ENCODE measurements at places on chromosomes 12 and 14.

DNA sequence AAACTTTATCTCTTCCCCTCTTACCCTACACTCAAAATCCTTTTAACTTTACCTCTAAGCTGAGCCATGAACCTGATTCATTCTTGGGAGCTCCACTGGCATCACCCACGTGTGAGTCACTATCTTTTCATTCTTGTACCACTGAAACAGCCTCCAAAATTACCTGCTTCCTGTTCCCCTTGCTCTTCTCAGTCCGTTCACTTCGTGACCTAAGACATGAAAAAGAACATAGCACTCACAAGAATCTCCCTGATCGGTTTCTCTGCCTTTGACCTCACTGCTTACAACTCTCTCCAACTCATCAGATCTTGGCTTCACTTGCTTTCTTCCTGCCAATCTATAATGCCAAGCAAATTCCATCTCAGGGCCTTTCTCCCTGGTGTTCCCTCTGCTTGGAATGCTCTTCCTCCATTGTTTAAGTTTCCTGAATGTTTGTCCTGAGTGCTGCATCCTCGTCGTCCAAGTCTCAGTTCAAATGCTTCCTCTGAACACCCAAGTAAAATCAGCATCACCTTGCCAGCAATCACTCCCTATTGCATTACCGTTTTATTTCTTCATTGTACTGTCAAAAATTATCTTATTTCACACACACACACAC is 9.2 kb downstream of the GLIPR1 start:
- no peak for DNase-seq

DNA sequence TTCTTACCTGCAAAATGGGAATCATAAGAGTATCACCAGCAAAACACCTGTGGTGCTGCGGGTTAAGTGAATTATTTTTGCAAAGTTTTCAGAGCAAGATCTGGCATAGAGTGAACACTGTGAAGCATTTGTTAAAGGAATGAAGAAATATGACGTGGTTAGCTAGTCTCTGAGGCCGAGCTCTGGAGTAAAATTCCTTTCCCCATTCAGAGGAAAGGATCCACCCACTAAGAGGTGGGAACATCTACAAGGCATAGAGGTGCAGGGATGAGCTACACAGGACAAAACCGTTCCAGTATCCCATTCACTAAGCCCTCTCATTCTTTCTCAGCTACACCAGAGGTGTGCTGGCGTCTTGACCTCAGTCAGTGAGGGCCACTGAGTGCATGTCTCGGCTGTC is 48.5 kb downstream of the JAG2 start:
- DNase-seq = no peak

DNA sequence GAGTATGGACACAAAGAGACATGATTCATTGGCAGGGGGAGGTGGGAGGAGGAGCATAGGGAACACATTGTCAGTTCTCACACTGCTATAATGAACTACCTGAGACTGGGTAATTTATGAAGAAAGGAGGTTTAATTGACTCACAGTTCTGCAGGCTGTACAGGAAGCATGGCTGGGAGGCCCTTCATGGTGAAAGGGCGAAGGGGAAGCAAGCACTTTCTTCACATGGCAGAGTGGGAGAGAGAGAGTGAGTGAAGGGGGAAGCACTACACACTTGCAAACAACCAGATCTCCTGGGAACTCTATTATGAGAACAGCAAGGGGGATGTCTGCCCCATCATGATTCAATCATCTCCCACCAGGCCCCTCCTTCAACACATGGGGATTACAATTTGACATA is 391.8 kb downstream of the BMP4 start:
- DNase-seq = no peak

DNA sequence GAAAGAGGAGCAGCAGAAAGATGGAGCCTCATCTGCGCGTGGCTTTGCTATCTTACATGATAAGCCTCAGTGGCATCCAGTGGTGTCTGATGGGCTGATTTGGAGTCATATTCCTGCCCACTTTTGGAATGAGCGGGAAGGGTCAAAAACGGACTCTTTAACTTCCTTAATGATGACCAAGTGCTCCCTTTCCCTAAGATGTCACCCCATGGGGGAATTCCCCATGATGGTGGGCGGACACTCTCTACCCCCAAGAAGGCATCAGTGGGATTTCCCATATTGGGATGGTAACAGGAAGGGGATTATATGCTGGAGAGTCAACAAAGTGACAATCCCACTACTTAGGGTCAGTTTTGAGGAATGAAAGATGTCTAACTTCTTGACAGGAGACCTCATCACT is 110.9 kb downstream of the GPATCH2L start:
- no peak for DNase-seq

DNA sequence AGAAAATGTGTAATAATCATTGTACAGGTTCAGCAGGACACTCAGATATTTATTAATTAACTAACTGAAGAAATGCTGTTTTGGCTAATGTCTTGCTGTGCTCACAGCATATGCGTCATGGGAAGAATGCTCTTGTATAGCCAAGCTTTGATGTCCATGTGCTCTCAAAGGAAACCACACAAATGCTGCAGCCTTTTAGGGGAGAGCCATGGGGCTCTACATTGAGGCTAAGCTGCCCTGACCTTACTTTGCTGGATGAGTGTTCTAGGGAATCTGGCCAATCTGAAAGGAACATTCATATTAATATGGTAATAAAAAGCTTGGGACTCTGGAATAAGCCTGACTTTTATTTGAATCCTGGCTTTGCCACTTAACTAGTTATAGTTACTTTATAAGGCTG is 9.5 kb upstream of the CRADD start:
- no peak for DNase-seq

- no peak for DNase-seq
Observed at GRCh38 chr12:116067892-116068291, 209.6 kb downstream of the MED13L start.

- DNase-seq = no peak
Observed at GRCh38 chr14:69990323-69990722, 111.1 kb downstream of the SMOC1 start.

GRCh38 chr12:118436986-118437385 is 60.6 kb downstream of the SUDS3 start:
- no peak for DNase-seq

DNA sequence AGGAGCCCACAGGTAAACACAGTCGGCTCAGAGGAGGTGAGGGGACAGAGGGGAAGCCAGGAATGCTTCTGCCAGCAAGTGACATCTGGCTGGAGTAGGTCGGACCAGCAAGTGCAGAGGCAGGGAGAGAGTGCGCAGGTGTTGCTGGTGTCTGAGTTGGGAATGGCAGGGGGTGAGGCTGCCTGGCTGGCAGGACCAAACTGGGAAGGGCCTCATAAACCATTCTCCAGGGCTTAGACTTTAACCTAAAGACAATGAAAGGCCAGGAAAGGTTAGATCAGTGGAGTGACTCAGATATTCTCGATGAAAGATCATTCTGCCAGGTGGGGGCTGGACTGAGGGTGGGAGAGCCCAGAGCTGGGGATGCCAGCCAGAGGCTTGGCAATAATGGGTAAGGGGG is 66.4 kb downstream of the ITPK1 start:
- DNase-seq = no peak

GRCh38 chr14:99004112-99004511 is 267.9 kb downstream of the BCL11B start:
- no peak for DNase-seq

- DNase-seq = no peak
Observed at GRCh38 chr12:111799758-111800157, 33.0 kb downstream of the ALDH2 start.

- no peak for DNase-seq
Observed at GRCh38 chr12:47473091-47473490, 232.7 kb downstream of the RPAP3 start.

GRCh38 chr12:55934773-55935172 is 3.8 kb downstream of the DGKA start:
- no peak for DNase-seq

DNA sequence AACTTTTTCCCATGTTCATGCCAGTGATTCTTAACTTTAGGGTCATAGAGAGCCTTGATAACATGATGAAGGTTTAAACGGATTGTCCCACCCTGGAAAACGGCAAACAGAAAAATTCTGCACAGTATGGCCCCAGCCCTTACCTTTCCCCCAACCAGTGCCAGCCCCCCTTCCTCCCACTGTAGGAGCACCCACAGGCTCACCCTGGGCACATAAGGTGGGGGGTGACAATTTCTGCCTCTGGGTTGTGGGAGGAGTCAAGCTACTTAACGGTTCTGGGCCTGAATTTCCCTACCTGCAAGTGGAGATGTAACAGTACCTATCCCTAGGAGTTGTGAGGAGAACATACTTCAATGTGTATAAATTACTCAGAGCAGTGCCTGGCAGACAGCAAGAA is 18.0 kb downstream of the XRCC3 start:
- no peak for DNase-seq

DNA sequence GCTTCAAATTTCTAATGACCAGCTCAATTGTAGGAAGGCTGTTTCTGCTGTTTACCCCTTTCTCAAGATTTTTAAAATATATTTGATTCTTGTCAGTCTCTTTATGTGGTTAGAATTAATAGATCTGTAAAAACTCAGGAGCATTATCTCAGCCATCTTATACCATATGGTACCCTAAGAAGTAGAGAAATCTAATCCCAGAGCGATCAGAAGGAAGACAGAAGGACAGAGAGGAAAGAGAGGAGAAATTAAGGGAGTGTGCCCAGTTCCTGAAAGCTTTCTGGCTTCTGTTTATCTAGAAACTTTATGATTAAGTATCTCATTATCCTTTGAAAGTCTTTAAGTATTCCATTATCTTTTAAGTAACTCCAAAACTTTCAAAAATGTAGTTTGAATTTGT is 152.1 kb upstream of the NAV3 start:
- no peak for DNase-seq

DNA sequence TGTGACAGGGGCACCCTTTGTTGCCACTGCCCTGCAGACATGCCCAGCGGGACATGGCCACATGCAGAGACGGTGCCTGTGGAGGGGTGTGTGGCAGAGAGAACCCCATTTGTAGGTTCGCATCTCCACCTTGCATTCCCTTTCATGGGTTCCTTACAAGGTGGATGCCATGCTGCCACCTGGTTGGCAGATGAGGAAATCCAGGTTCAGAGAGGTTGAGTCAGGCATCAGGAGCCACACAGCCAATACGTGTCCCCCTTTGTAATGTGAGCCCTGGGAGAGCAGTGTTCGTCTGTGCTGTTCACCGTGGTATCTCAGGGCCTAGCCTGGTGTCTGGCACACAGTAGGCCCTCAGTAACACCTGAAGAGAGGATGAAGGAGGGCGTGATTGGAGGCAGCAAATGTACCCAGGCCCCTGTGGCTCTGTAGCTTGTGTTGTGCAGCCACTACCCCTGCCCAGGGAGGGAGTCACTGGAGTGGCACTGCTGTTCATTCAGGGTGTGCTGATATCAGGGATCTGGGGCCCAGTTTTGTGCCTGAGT is 9.1 kb downstream of the SH2B3 start:
- DNase-seq = no peak

DNA sequence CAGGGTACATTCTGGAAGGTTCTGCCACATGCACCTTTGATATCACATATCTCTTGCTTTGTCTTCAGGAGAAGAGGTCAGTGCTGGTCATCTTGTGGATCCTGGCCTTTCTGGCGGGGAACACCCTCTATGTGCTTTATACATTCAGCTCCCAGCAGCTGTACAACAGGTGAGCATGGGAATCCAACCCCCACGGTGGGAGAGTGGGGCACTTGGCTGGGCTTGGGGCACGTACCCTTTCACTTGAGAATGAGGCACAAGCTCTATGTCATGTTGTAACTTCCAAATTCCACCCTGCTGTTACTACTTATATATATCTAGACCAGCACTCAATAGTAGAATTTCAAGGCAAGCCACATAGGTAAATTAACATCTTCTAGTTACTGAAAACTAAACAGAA is 28.6 kb downstream of the RNFT2 start:
- no peak for DNase-seq

GRCh38 chr12:115213538-115214016 is 529.6 kb upstream of the TBX3 start:
- DNase-seq = no peak

- DNase-seq = no peak
Observed at GRCh38 chr14:93960774-93961438, 15.5 kb downstream of the ASB2 start.

DNA sequence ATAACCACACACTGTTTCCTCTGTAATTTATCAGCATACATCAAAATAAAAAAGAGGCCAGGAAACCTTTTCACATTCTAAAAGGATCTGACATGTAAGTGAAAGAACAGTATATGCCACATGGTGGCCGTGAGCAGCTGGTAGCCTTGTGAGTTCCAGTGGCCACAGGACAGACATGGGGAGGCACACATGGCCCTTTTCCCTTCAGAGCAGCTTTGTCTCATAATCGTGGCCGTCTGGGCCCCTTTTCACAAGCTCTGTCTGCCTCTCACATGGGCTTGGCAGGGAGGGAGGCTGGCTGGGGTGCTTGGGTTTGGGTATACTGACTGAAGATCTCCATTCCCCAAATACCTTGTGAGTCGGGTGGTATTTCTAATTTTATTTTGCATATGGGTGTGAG is 1.5 kb upstream of the ZDHHC22 start:
- no peak for DNase-seq

DNA sequence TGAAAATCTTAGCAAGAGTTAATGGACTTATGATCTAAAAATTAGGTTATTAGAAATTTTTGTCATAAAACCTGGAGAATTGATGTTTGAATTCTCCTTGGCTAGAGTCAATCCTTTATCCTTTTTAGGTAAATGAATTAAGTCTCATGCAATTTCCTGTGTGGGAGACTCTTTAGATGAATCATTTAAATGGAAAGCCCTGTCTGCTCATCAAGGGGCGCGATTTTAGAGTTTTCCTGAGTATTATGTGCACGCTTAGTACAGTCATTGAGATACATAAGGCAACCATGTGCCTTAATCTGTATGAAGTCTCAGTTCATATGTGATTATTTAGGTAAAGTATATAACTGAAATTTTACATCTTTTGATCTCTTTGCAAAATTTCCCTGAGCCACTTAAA is 974.7 kb downstream of the NRXN3 start:
- no peak for DNase-seq

DNA sequence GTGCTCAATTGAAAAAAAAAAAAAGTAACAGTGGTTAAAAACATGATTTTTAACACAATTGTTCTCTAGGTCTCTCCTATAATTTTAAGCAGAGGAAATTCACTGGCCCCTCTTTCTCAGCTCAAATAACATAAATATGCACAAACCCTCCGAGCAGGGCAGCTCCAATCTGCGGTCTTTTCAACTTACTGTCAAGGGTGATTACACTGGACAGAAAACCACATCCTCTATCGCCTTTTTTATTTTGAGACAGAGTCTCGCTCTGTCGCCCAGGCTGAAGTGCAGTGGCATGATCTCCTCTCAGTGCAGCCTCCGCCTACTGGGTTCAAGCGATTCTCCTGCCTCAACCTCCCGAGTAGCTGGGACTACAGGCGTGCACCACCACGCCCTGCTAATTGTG is 16.5 kb upstream of the GABARAPL1 start:
- no peak for DNase-seq

DNA sequence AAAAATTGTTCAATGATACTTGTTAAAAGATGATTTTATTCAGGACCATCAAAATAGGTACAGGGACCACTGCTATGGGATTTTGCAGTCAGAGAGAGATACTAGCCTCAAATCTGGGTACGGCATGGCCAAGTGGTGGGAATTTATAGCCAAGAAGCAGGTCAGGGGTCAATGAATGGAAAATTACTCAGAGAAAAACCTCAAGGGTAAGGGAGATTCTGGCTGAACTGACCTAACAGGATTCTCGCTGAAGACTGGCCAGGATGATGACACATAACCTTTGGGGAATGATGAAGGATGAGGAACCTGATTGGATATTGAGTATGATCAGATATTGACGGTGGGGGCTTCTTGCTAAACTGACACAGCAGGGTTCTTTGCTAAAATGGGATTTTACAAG is 32.7 kb downstream of the DEPDC4 start:
- DNase-seq = no peak

Data from DND-41 (cell line).